ENCODE measurements at places on chromosomes 3 and 15.

GRCh38 chr15:89004726-89005030 is 83.6 kb upstream of the ABHD2 start:
- DNase-seq = no peak

DNA sequence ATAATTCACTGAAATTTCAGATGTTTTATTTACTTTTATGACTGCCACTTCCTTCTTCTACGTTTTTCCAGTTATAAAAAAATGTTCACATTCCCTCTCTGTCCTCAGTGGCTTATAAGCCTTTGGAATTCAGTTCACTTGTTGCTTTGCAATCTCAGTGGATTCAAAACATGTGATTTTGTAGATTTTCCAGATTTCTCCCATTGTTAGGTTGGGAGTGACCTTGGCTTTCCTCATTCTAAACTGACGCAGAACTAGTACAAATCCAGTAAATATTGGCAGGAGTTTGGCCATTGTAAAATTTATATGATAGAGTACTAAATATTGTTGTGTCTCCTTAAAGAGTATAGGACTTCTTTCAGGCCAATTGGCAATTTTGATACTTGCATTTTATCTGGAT is 812.3 kb upstream of the ROBO1 start:
- DNase-seq = no peak

GRCh38 chr3:65226287-65226686 is 538.5 kb upstream of the ADAMTS9 start:
- no peak for DNase-seq

GRCh38 chr3:187719628-187720336 is 17.4 kb upstream of the RTP2 start:
- DNase-seq = no peak

DNA sequence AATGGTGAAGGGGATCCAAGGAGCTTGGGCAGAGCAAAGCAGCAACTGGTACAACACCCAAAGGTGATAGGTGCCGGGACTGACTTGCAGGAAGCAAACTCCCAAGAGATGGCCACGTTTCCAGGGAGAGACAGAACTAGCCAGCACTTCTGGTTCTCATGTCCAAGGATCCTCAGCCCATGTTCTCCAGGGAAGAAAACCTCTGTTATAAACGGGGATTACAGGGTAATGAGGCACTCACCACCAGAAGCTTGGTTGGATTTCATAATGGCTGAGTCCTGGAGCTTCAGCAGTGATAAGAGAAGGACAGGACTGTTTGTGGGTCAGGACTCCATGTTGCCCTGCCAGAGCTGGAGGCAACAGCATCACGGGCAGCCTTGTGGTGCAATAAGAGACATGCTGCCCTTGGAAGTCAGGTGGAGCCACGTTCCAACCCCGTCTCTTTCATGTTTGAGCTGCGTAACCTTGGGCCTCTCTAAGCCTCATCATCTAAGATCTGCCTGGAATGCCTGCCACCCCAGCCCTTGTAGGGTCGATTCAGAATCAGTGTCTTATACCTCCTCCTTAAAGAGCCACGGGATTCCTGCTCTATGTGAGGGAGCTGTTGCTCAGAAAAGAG is 181.0 kb downstream of the ABHD5 start:
- DNase-seq = no peak

Measured in GM20000 (cell line).